Daoy (cell line): ENCODE measurements at places on chromosomes 4 and X. TPM values are rescaled to one million over a fixed set of nuclear protein-coding genes. Genes with fewer than 3 reads are reported as not detected.

The ZMAT1 gene
- total RNA-seq, result 0.36 and 0.46 TPM in 2 replicates

DNA sequence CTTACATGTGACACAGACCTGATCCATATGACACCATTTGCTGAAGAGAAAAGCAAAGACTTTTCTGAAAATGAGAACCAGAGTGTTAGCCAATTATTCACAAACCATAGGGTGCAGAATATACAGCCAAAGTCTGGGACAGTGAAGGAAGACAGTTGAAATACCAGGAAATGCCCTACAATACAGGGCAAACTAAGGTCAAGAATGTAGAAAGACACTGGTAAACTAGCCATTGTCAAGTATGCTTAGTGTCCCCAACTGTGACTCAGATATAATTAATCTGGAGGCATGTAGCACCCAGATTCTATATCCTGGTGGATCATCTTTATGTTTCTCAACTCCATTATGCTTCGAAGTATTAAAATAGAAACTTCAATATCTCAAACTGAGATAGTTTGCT, 200.9 kb upstream of the FSTL5 start:
- DNase-seq, result no peak

The TMEM150C gene
- total RNA-seq, result 0.36 and 1.9 TPM in 2 replicates

- DNase-seq, result no peak
These were observed 21.1 kb downstream of the SYTL4 start for GRCh38 chrX:100710816-100711215.

DNA sequence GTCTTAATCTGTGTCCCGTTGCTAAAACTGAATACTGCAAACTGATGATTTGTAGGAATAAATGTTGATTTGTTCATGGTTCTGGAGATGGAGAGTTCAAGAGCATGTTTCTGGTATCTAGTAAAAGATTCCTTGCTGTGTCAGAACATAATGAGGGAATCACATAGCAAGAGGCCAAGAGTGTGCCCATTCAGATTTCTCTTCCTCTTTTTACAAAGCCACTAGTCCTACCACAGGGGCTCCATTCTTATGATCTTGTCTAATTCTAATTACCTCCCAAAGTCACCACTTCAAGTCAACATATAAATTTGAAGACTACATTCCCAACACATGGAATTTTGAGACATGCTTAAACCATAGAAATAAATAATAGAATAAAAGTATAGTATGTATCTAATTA, 608.8 kb upstream of the EPHA5 start:
- DNase-seq, result no peak

- no peak for DNase-seq
These were observed 394 bp downstream of the MED14 start for GRCh38 chrX:40734971-40735324.

GRCh38 chr4:151744614-151745013, 16.2 kb downstream of the GATB start:
- peak; percentile 88 for DNase-seq

DNA sequence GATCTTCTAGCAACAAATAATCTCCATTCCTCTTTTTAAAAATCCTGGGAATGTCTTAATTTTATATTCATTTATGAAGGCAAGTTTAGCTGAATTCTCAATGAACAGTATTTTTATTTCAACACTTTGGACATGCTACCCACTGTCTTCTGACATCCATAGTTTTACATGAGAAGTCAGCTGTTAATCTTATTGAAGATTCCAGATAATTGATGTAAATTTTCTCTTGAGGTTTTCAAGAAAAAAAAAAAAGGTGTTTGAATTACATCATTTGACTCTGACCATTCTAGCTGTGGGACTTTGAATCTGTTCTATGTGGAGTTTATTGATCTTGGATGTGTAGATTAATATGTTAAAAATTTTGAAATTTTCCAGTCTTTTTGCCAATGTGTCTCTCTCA, 28.0 kb downstream of the PDHA2 start:
- no peak for DNase-seq

The PKD2 gene
- 9.2 and 9.7 TPM in 2 replicates for total RNA-seq

- DNase-seq, result no peak
These were observed 3.6 kb downstream of the STARD8 start for GRCh38 chrX:68651110-68651509.

- no peak for DNase-seq
These were observed 3.3 kb downstream of the CDK16 start for GRCh38 chrX:47221756-47222155.

DNA sequence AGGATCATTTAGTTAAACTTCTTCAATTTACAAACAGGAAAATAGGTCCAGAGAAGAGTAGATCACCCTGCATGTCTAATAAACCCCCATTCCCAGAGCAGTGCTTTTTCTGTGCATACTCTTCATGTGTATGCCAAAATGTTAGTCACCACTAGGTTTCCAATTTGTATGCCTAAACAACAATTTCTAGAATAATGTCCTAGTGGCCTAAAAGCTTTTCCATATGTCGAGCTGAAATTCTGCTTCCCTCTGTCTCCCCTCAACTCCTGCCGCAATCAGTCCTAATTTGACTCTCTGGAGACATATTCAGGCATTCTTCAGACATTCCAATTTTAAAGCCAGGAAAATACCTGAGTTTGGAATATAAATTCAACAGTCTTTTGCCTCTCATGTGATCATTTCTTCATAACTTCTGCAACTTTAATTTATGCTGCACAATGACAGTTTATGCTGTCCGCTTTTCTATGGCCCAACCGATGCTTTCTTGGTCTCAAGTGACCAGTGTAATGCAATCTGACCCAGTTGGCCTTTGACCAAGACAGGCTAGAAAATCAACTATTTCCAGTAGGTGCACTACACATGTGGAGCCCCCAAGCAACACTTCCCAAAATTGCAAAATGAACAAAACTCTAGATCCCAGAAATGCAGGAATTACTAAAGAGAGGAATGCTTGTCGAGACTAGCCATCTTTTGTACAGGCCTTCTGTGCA, 122.9 kb upstream of the FMR1 start:
- DNase-seq, result no peak

The HERC3 gene
- 1.8 and 2.3 TPM in 2 replicates for total RNA-seq

The ETDA gene
- total RNA-seq, result not detected in 2 replicates

DNA sequence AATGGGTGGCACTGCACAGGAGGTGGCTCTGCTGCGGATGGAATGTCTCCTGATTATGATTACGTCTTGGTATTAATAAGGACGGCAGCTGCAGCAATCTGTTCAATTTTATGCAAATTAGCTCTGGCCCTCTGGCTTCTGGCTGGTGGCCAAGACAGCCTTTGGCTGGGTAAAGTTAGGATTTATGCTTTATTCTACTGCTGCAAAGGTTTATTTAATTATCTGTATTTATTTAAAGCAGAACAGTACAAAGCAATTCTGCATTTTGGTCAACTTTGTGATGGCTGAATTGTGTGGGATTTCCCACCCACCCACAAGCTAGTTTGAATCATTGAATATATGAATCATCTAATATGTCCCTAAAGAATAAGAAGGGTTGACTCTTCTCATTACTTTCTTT, 745.6 kb upstream of the FAM241A start:
- DNase-seq, result no peak

DNA sequence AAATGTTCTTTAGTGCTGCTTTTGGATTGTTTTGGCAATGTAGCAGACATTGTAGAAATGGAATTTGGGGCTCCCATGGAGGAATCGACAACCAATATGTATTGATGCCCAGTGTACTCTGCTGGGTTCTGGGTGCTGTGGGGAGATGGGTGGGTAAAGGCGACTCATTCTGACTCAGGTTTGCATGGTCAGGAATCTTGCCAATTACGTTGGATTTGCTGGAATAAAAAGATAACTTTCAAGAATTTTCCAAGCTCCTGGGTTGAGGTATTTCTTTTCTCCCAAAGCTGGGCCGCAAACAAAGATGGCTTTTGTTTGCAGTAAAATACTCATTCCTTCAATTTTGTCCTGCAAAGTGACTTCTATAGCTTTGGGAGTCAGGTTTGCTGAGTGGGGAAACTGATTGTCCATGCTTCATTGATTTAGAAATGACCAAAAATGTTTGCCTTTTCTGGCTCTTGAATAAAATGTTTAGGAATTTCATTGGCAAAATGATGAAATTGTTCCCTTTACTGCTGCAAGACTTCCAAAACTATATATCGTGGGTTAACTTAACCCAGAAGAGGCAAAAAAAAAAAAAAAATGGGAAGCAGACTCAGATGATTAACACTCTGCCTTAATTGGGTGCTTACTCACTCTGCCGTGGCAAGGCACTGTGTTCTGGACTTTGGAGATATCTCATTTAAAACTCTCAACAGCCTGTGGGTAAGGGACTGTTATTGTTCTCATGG, 57.0 kb downstream of the RTL9 start:
- DNase-seq, result peak; percentile 20

The BANK1 gene
- 0.03 TPM in 1 of 2 replicates, not detected in the other for total RNA-seq

- DNase-seq, result no peak
These were observed 91.1 kb upstream of the KIT start for GRCh38 chr4:54566608-54567007.

GRCh38 chr4:79756140-79756895, 316.7 kb downstream of the ANTXR2 start:
- no peak for DNase-seq

The XPNPEP2 gene
- total RNA-seq, result not detected in 2 replicates

DNA sequence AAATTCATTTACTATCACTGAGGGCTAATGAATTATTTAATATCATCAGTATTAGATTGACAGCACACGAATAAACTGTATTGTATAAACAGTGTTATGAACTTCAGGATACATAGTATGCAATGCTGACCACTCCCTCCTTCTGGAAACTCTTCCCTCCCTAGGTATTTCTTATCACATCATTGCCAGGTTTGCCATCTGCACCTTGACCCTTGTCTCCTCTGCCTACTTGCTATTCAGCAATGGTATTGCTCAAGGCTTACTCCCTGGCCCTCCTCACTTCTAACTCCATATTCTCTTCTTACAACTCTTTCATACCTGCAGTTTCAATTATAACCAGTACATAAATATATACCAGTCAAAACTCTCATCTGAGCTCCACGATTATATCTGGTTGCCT, 38.9 kb downstream of the ATP8A1 start:
- DNase-seq, result no peak

The RXFP1 gene
- total RNA-seq, result 0.30 and 1.1 TPM in 2 replicates

- DNase-seq, result no peak
These were observed 1957.4 kb upstream of the TENM3 start for GRCh38 chr4:180285796-180286195.

DNA sequence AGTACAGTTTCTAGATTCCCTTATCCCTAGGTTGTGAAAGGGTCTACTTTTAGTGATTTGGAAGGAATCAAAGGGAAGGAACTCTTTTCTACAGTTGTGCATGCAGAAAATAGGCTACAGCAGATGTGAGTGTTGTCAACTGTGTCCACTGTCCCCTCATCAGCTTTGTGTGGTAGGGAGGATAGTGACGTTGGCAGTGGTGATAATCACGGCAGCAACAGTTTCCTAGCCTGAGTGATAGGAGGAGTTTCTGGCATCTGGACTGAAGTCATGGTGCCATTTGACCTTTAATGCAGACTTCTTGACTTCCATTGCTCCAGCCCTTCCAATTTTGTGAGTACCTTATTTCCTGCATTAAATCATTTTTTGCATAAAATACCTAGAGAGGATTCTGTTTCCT, 39.3 kb downstream of the SRPX start:
- DNase-seq, result no peak

The PDCL2 gene
- not detected in 2 replicates for total RNA-seq

- no peak for DNase-seq
These were observed 1679.2 kb upstream of the TENM3 start for GRCh38 chr4:180564026-180564425.

The F8A2 gene
- total RNA-seq, result not detected in 2 replicates

GRCh38 chr4:121717680-121718237, 21.0 kb upstream of the ANXA5 start:
- no peak for DNase-seq

DNA sequence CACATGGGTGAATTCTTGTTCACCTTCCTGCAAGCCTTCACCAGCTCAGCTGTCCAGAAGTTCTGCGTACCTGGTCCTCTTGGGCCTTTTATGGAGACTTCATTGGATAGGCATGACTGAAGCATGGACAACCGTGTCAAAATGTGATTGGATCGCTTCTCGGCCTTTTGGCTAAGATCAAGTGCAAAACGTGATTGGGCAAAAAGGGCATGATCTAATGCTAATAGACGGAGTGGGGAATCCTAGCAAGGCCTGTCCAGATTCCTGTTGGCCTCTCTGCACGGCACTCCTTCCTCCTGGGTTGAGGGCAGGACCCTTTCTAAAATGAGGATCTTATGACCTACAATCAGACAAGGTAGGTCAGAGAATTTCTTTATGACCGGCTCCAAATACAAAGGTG, 24.9 kb downstream of the PRDX4 start:
- no peak for DNase-seq

DNA sequence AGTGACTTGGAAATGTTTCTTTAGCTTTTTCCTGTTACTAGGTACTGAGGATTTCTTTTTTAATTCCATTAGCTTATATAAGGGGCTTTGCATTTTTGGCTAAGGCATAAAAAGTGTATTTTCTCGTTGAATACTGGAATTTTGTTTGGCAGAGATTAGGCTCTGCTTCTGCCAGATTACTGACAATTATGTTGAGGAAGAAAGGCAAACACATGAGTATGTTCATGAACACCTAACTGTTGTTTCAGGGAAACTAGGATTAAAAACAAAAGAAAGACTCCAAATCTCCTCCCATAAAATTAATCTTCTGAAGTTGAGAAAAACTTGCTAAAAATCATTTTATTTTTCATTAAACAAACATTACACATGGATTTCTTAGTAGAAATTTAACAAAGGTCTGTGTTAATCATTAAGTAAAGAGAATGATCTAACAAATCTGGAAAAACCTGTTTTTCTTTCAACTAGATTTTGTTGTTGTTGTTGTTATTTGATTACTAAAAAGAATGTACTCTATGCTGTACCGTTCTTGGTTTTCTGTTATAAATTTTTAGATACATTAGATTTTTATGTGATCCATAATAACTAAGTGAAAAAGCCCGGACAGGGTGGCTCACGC, 43.3 kb upstream of the STAG2 start:
- no peak for DNase-seq

DNA sequence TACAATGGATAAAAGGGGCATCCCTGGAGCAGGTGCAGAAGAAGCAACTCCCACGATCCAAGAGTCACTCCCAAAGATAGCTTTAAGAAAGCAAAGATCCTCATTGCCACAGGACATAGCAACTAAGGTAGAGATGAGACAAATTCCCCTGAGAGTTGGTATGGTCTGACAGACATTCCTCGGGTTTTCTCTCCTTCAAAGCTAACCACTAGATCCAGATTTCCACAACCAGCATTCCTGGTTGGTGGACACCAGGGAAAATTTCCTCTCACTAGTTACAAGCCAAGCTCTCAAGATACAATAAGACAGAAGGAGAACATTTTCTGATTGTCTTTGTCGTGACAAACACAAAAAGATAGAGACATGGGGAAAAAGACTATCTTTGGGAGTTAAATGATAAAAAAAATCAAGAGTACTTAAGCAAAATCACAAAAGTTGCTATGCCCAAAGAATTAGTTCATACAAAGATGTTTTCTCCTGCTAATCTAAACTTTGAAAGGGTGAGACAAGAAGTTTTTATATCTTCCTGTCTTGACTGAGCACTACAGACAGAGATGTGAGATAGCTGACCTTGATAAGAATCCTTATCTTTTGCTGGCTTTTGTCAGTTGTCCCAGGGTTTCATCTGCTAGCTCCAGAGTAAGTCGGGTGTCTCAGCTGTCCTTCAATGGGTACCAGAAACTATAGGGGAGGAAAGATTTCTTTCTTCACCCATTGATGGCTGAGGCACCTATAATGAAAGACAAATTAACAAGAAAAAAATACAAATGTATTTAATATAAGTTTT, 200.5 kb downstream of the CENPC start:
- no peak for DNase-seq
